Caco-2 (cell line): ENCODE measurements at places on chromosomes 3 and 15.

DNA sequence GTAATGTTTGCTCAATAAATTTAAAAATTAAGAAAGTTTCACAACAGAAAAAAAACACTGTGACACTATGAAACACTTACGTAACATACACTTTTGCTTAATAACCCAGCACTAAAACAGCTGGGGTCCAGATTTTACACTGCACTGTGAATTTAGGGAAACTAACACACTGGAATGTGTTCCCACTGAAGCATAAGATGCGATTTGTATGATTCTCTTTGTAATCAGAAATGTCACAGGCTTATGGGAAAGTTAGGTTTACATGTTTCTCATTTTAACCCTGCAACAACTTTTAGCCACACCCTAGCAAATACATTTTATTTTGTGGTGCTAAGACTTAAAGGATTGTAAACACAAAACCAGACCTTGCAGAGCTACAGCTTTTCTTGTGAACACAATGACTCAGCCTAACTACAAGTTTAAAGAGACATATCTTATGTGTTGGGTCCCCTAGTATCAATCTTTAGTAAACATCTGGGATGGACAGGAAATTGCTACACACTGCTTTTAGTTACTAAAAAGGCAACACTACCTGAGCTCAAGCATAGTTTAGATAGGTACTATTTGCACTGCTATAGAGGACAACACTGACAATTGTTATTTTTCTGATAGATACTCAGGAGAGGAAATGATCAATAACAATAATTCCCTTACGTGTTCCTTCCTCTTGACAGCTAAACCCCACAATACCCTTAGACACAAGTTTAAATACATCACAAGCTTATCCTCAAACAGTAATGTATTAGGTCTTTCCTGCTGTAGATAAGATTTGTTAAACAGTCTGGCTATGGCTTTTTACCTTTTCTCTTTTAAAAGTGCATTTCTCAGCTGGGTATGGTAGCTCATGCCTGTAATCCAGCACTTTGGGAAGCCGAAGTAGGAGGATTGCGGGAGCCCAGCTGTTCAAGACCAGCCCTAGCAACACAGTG, 3.8 kb downstream of the PLD1 start:
- peak; percentile 44 for DNase-seq

- DNase-seq, result no peak
These were observed 15.4 kb downstream of the EDC3 start for GRCh38 chr15:74680456-74680855.

- DNase-seq, result no peak
These were observed 17.6 kb downstream of the IQSEC1 start for GRCh38 chr3:13055634-13056033.

DNA sequence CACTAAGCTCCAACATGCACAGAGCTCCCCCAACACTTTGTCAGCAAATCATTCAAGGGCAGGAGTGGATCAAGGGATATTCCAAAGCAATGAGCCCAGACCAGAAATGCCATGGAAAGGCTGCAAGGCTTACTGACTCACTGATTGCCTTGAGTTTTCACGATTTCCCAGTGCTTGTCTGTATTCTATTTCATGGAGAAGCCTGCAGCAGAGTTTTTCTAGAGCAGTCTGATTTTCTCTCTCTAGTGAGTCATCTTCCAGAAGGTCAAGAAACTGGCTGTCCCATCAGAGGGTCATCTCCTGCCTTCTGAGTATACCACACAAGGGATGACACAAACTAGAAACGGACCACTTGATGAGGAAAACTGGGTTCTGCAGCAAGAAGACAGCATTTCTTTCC, 16.5 kb downstream of the LMCD1 start:
- DNase-seq, result no peak

- DNase-seq, result no peak
These were observed 27.7 kb upstream of the IL20RB start for GRCh38 chr3:136929977-136930670.

DNA sequence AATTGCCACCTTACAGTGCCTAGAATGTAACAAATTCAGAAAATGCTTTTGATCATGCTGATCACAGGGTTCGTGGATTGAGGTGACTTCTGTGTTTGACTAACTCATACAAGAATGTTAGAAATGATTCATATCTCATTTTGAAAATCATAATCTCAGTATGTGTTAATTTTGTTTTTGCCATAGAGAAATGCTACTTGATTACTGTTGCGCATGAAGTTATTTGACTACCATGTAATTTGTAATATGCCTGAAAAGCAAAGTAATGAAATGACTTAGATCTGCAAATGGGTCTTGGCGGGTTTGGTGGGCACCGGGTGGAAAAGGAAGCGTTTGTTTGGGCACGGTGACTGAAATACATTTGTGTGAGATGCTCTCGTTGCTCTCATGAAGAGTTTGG, 173.6 kb upstream of the BHLHE40 start:
- no peak for DNase-seq

DNA sequence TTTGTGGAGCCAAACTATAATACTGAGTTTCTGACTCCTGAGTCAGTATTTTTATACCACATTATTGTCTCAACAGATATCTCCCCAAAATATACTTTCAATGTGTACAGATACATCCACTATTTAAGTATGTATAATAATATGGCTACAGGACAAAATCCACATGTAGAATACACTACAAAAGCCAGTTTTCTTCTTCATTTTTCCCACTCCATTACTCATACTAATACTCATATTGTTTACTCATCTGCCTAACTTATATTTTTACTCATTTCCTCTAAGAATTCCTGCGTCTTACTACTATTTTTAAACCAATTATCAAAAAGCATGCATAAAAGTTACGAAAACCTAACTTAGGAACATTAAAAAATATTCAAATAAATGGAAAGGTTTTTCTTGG, 440.8 kb downstream of the ZNF385D start:
- DNase-seq, result no peak

DNA sequence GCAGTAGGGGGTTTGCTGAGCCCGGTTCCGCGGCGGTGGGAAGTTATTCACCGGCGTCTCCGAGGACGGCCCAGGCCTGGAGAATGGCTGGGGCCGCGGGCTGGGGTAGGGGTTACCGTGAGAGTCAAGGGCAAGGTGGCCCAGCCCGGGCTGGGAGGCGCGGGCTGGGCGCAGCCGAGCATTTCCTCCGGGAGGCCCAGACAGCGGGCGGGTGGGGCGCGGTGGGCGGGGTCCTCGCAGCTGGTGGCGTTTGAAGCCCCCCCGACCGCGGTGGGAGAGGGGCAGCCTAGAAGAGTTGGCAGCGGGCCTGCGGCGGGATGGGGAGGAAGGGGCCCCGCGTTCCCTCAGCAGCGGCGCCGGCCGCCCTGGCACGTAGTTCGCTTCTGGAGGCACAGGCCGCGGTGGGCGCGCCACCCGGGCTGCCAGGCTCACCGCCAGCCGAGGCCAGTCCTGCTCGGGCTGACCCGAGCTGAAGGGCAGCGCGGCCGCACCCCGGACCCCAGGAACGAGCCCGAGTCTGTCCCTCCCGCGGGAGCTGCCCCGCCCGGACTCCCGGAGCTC, 960 bp upstream of the KLF13 start:
- peak; percentile 43 for DNase-seq

- DNase-seq, result no peak
These were observed 53.0 kb upstream of the FOXP1 start for GRCh38 chr3:71636482-71636881.

DNA sequence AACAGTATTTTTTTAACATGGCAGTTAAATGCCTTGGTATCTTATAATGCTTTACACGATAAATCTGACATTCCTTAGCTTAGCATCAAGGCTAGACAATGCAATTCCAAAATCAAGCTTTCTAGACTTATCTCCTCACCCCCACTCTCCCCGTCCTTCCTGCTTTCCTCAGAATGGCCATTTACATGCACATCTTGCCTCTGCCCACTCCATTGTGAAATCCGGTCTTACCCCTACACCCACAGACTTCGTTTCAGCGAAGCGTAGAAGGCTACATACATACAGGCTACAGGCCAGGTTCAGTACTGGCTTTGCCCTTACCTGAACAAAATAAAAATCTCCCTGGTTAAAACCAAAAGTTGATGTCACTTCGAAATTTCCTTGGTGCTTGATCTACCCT, 58.6 kb upstream of the SLC12A8 start:
- DNase-seq, result no peak

- DNase-seq, result no peak
These were observed 41.8 kb upstream of the TPM1 start for GRCh38 chr15:63000706-63001105.

GRCh38 chr3:173732237-173732636, 334.7 kb downstream of the NLGN1 start:
- DNase-seq, result no peak

- DNase-seq, result no peak
These were observed 45.8 kb downstream of the ALDH1A2 start for GRCh38 chr15:58019503-58020376.
